ENCODE measurements at places on chromosomes 7 and 10.

GRCh38 chr10:670990-671389 is 18.5 kb downstream of the DIP2C start:
- no peak for DNase-seq

- DNase-seq: no peak
Observed at GRCh38 chr10:93221521-93221920, 147.8 kb downstream of the CYP26A1 start.

DNA sequence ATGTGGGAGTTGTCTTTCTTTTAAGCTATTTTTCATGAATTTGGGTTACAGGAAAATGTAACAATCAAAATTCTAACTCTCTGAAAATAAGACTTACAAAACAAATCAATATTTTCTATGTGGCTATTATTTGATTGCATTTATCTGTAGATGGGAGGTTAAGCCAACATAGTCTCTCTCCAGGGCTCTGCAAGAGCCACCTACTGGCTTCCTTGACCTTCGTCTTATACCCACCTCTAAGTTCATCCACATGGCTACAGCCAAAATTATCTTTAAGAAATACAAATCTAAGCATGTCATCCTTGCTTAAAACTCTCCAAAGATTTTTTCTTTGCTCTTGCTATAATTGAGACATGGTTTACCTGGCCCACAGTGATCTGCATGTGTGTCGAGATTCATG is 14.2 kb downstream of the GRM3 start:
- DNase-seq: no peak

DNA sequence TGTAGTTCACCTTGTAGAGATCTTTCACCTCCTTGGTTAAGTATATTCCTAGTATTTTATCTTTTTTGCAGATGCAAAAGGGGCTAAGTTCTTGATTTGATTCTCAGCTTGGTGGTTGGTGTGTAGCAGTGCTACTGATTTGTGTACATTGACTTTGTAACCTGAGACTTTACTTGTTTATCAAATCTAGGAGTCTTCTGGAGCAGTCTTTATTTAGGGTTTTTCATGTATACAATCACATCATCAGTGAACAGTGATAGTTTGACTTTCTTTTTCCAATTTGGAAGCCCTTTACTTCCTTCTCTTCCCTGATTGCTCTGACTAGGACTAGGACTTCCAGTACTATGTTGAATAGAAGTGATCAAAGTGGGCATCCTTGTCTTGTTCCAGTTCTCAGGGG is 33.8 kb downstream of the GPR22 start:
- no peak for DNase-seq

GRCh38 chr10:99234791-99235657 is 628 bp downstream of the HPSE2 start:
- peak; percentile 17 for DNase-seq

DNA sequence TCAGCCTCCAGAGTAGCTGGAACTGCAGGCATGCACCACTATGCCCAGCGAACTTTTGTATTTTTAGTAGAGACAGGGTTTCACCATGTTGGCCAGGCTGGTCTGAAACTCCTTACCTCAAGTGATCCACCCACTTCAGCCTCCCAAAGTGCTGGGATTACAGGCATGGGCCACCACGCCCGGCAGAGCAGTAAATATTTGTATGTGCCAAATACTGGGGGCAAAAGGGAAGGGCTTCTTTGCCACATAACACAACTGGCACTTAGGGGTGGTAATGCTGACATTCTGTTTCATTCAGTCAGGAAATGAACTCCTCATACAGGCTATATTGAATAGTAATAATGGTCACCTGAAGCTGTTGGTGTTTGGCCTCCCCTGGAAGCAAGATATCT is 41.6 kb downstream of the ACSM6 start:
- DNase-seq: no peak

DNA sequence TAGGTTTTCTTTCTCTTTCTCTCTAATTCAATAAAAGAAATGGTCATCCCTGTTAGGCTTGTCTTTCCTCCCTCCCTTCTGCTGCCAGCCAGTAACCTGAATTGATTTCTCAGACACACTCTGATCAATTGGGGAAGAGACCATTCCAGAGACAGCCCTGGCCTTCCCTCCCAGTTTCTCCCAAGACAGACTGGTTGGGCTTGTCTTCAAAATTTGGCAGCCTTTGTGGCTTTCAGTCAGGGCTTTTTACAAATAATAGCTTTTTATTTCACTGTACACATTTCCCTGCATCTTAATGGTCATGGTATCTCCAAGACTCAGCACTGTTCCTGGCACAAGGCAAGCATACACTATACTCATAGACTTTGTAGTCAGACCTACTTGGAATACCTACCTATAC is 33.9 kb downstream of the BCAP29 start:
- DNase-seq: peak; percentile 12

GRCh38 chr7:16651396-16652239 is 5.6 kb downstream of the BZW2 start:
- no peak for DNase-seq
